ENCODE measurements at places on chromosomes 2 and 18.
A peak's percentile ranks its signal among the peaks of the same experiment; 100 is the strongest.

DNA sequence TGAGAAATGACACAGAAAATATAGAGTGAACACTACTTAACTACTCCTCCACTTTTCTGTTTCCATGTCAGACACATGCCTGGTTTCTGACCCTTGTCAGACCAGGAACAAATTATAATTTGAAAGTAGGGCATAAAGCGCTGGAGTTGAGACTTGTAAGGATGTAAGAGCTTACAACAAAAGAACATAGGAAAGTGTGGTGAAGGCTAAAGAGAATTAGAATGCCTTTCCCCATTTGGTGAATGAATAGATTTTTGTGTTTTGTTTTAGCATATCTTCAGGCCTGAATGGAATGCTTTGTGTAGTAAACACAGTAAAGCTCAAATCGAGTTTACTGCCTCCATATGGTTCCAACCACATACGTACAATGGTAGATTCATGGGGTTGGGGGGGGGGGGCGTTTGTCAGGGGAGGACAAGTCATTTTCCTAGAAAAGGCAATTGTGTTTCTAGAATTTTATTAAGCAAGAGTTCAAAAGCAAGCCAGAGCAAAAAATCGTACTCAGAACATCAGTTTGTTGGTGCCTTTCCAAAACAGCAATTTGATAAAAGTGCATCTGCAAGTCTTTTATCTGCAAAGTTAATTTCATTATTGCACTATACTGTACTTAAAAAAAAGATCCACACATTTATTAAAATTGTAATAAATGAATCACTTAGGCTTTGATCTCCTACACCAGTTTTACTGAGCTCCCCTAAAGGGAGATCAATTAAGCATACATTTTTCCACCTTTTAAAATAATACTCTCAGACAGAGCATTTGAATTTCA, 30.9 kb downstream of the NRXN1 start:
- no peak for DNase-seq

DNA sequence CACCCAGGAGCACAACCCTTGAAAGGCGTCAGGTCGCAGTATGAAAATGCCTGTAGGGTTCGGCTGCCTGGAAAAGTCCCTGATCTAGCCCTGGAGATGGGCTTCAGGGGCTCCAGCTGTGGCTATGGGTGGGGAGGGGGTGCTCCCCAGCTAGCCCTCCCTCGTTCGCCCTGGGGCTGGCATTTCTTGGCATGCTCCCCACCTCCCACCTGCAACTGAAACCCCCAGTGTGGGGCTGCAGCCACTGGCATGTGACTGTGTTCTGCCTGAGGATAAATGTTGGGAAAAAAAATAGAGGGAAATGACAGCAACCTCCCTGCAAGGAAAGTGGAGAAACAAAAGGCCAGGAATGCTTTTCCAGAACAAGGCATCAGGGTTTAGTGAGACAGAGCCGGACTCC, 109.2 kb downstream of the COPS8 start:
- no peak for DNase-seq

DNA sequence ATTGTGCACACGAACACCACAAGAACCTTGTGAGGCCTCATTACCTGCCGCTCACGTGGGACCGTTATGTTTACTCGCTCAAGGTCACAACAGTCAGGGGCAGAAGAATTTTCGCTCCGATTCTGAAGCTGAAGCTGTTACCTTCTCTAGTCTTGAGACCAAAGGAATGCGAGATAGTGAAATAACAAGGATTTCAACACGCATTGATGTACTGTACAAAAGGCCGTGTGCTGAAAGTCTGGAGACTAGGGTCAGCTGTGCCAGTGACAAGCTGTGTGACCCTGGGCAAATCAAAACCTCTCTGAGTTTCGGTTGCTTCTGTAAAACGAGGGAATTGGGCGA, 583 bp downstream of the NEMP2 start:
- DNase-seq = peak; percentile 25

DNA sequence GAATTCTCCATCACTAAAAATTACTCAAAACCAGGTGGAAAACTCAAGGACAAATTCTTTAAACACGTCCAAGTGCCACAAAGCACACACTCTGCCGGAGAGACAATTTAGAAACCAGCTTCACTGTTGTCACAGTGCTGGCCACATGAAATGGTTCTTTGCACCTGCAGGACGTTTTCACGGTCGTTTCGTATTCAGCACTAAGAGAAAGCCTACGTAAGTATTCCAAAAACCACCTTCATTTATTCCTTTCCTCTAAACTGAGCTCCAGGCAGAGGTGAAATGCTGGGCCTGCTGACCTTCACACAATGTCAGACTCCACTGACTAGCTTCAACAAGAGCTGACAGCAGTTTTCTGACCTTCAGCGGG, 680 bp downstream of the ATP5F1A start:
- no peak for DNase-seq

DNA sequence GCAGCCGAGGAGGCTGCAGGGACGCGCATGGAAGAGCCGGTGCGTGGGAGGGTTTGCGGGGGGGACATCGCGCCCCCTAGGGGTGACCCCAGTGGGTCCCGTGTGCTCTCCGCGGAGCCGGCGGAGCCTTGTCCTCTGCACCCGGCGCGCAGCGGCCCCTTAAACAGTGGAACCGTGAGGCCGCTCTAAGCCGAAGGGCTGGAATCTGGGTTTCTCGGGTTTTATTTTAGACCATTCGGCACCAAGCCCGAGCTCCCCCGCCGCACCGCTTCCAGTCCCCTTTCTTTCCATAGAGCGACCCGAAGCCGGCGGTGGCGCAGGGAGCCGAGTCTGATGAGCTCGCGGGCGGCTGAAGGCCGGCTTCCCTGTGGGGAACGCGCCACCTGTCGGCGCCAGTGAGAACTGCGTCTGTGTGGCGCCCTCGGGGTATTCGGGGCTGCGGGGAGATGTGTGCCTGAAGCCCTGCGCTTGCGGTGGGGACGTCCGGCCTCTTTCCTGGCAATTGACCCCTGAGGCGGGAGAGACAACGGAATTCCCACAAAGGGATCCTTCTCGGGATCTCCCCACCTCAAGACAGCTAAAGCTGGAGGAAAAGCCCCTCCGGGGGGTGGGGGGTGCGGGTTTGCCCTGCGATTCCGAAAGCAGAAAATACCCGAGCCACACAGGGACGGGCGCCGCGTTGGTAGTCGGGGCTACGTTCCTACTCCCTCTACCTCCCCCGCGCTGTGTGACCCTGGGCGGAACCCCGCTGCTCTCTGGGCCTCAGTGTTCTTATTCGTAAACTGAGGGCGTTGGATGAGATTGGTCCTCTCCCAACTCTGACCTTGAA, 8.2 kb upstream of the EN1 start:
- DNase-seq = peak; percentile 70

GRCh38 chr2:557635-558301, 119.4 kb downstream of the TMEM18 start:
- DNase-seq = no peak

DNA sequence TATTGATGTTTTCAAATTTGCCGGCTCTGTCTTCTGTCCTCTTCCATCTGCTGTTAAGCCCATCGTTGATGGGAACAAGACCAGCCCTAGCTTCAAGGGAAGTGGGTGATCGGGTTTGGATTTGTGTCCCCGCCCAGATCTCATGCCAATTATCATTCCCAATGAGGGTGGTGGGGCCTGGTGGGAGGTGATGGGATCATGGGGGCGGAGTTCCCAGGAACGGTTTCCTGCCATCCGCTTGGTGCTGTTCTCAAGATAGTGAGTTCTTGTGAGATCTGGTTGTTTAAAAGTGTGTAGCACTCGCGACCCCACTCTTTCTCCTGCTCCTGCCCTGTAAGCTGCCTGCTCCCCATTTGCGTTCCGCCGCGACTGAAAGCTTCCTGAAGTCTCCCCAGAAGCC, 9.5 kb downstream of the ASB18 start:
- no peak for DNase-seq

GRCh38 chr18:12441475-12442034, 33.8 kb downstream of the PRELID3A start:
- DNase-seq = no peak

DNA sequence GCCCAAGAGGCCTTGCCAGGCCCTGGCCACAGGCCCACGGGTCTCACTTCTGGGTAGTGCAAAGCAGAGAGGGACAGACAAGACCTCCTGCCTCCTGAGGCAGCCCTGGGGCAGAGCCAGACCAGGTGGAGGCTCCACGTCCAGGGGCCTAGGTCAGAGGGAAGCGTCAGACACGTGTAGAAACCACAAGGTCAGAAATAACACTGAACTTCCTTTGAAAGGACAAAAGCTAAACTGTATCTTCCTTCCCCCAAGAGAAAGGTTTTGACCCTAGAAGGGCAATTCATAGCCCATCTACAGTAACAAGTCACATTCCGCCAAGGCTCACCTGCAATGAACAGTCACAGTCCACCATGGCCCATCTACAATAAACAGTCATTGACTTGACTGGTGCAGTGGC, 17.9 kb downstream of the SDC1 start:
- DNase-seq = no peak

GRCh38 chr2:50097148-50097547, 934.8 kb downstream of the NRXN1 start:
- no peak for DNase-seq

- DNase-seq = no peak
Observed at GRCh38 chr2:202074324-202074723, 1.3 kb downstream of the KIAA2012 start.

DNA sequence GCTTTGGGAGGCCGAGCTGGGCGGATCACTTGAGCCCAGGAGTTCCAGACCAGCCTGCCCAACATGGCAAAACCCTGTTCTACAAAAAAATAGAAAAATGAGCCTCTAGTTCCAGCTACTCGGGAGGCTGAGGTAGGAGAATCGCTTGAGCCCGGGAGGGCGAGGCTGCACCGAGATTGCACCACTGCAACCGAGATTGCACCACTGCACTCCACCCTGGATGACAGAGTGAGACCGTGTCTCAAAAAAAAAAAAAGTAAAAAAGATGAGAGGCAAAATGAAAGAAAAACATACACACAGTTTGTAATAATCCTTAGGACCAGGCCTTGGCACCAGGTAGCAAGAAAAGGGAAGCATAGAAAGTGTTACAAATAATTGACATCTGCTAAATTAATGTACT, 22.0 kb downstream of the RBM43 start:
- no peak for DNase-seq

DNA sequence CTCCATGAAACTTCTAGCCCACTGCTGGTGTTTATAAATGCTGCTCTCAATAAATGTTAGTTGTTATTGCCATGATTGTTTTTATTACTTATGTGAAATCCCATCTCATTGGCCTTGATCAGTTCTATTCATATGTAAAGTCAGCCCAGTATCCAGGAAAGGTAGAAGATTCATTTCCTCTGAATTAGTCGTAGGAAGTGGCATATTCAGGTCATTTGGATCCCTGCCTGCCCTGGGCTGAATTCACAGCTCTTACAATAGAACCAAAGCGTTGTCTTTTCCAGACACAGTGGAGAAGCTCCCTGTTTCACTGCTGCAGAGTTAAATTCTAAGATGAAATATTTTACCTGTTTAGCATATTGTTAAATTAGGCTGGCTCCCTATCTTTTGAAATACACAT, 70.3 kb downstream of the MAIP1 start:
- DNase-seq = no peak

DNA sequence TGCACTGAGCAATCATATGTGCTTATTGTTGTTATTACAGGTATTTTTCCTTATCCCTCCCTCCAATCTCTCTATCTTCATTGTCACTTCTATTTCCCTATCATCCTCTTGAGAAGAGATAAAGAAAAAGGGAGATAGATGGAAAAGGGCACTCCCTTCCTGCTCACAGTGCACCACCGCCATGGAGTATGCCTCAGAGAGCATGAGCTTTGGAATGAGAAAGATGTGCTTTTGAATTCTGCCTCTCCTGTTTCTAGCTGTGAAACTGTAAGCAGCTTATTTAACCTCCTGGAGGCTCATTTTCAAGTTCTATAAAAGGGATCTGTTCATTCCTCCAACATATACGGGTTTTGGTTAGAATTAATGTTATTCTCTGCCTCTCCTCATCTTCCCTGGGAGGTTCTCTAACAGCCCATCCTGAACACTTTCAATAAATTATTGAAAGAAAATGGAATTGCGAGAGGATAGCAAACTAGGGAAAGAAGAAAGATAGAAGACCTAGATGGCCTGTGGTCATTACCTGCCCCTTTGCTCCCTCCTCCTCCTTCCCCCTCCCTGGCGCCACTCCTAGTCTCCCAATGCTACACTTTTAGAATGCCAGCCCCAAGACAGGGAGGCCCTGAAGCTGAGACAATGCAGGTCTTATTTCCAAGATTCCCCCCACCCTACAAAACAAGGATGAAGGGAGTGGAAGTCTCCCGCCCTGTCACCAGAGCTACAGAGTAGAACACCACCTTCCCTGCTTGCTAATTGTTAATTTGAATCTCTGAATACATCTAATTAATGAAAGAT, 37.8 kb downstream of the FIGN start:
- no peak for DNase-seq

GRCh38 chr2:47206181-47206580, 51.1 kb upstream of the STPG4 start:
- DNase-seq = no peak

- no peak for DNase-seq
Observed at GRCh38 chr2:238731961-238732360, 115.9 kb upstream of the TWIST2 start.

DNA sequence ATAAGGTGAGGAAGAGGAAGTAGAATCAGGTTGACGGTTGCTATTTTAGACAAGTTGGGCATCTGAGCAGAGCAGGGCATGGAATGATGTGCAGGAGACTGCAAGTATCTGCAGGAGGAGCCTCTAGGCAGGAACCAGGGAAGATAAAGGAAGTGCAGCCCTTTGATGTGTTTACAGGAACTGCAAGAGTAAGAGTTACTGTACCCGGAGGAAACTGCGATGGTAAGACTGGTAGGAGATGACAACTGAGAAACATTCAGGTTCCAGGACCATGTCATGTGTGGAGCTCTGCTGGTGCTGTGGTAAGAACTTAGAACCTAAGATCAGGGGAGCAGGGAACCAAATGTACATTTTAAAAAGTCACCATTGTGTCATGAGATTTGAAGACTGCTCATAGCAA, 134.3 kb upstream of the STON1 start:
- no peak for DNase-seq

GRCh38 chr2:105952131-105952530, 207.4 kb downstream of the NCK2 start:
- no peak for DNase-seq

DNA sequence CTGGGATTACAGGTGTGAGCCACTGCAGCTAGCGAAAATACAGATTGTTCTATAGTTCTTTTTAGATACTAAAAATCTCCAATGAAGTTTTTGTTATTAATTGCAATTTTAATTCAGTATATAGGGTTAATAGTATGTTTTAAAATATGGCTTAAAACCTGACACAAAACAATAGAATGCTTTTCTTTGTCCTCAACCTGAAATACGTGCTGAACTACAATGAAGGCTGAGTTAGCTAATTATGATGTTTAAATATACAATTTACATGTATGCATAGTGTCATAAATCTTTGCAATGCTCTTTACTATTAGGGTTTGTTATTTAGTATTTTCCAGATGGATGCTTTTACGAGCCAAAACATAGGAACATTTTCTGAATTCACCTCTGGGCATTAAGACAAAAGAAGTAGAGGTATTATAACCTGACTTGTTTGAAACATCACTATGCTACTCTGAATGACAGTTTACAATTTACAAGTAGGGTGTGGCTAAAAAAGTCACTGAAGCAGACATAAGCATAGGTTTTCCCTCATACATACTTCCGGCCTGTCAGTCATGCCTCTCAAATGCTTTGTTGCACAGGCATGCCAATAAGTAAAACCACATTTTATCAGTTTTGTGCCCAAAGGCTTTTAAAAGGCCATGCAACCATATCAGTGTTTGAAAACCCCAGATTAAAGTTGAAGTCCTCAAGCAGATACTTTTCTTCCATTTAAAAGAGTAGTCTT, 168.3 kb downstream of the OTX1 start:
- DNase-seq = no peak

Data from activated CD4-positive, alpha-beta T cell treated with anti-CD3 and anti-CD28 coated beads for 1 hour (primary cell).